Non-pigmented ciliary epithelial cell (primary cell): ENCODE measurements at places on chromosomes 12 and 14.

GRCh38 chr12:26853303-26854030 lies 20.5 kb upstream of the ITPR2 start:
- no peak for DNase-seq

DNA sequence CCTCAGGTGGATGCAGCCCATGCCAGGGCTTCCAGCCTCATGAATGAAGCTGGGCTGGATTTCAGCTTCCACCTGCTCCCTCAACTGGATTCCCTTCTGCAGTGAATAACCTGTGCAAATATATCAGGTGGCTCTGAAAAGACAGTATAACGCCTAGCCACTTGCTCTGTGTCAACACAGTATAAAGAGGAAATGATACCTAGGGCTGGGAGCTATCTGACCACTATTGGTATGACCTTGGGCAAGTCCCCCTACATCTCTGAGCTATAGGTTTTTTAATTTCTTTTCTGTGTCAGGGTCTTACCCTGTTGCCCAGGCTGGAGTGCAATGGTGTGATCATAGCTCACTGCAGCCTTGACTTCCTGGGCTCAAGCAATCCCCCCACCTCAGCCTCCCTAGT lies 19.8 kb downstream of the ISM2 start:
- no peak for DNase-seq

GRCh38 chr14:85088192-85088591 lies 441.8 kb upstream of the FLRT2 start:
- DNase-seq, result no peak

GRCh38 chr14:105473033-105473676 lies 1.5 kb upstream of the CRIP2 start:
- no peak for DNase-seq
